ENCODE measurements at places on chromosomes 7 and 10.

DNA sequence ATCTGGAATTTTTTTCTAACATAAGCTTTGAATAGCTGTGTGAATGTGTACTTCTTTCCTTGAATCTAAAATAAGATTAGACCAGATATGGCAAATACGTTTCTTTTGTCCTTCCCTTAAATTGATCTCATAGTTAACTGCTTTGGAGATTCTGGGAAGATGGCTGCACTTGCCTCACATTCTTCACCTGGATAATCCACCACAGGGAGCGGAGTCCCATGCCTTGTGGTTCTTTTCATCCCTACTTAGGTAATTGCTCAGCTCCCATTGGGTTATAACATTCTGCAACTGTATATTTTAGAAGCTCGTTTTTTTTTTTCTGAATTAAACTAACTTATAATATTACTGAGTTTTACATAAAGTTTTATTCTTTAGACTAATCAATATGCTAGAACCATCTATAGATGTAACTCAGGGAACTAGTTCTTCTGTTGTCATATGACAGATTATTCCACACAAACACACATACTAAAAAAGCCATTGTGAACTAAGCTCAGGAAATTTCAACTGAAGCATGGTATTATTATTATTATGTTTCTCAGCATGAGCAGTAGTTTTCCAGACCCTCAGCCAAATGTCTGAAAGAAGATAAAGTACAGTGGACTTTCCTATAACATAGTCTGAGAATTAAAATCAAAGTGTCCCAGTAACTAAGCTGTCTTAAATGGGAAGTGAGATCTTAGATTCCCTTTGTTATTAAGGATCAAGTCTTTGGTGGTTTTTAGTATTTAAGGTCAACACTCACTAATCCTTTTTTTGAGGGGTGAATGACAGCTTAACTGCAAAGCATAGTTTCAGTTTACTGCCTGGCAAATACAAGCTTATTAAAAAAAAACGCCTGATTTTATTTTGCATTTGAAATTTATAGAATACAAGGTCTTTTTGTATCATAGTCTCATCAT is 182.3 kb downstream of the PPP1R9A start:
- no peak for DNase-seq

DNA sequence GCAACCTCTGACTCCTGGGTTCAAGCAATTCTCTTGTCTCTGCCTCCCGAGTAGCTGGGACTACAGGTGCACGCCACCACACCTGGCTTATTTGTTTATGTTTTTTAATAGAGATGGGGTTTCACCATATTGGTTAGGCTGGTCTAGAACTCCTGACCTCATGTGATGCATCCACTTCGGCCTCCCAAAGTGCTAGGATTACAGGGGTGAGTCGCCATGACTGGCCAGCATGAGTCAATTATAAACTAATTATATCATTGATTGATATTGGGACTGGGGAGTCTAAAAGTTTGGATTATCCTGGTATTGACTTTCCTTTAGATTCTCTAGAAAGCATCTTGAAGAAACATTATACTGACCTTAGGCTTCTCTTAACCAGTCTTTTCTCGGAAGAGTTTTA is 73.9 kb upstream of the CCNY start:
- no peak for DNase-seq

DNA sequence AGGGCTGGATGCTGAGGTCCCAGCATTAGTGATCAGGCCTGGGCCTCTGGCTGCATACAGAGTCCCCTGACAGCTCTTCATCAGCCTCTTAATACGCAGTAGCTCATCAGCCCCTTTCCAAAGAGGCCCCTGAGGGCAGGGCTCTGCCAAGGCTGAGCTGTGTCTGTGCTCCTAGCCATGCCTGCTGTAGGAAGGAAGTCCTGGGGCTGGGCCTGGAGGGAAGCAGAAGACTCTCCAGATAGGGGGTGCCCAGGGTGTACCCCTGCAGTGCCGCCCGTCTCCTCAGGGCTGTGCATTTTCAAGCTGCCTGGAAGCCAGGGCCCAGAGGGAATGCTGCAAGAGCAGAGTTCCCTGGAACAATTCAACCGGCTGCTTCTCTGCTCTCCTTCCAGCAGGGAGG is 7.3 kb upstream of the RET start:
- peak; percentile 63 for DNase-seq

DNA sequence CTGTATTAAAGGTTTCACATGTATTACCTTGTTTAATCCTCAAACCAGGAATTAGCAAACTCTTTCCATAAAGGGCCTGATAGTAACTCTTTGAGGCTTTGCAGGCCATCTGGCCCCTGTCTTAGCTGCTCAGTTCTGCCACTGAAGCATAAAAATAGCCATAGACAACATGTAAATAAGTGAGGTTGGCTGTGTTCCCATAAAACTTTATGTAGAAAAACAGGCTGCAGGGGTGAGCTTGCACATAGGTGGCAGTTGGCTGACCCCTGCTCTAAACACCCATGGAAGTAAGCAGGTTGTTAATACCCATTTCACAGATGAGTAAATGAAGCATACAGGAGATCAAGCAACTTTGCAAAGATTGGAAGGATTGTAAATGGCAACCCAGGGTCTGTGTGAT is 1279.2 kb upstream of the AUTS2 start:
- no peak for DNase-seq

- no peak for DNase-seq
Observed at GRCh38 chr10:77226452-77226851, 411.2 kb downstream of the KCNMA1 start.

DNA sequence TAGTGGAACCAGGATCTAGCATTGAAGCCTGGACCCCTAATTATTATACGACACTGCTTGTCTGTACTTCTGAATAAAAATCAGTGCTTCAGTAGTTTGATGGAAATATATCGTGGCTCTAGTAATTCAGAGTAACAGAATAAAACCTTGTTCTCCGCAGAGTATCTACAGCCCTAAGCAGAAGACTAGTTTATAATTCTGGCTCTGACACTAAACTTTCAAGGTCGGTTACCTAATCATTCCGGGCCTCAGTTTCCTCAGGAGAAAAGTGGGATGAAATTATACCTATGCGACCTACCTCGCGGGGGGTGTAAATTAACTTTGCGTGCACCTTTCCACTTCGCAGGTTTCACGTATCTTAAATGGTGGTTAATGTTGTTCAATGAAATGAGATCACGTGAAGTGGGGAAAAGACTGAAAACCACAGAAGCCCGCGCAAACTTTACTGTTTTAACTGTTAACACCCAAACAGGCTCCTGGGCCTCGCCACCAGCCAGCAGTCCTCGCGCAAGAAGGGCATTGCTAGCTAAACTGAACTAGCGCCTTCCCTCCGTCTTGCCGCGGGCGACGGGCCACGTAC is 615 bp downstream of the THAP5 start:
- DNase-seq = no peak

- DNase-seq = no peak
Observed at GRCh38 chr7:38232502-38233366, 40.7 kb downstream of the TARP start.

DNA sequence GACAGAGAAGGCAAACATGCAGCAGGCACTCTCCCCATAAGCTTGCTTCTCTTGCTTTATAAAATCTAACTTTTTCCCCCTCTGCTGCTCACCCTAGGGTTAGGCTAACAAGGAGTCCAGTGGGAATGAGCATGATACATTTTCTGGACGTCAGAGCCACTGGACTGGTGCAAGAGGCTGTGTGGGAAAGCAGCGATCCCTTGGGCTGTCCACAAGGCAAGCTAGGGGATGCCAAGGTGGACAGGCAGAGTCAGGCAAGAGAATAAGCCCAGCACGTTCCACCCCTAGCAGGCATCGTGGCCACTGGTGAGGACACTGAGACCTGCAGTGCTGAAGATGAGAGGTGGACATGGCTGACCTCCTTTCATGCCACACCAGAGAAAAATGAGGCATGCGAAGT is 290.9 kb upstream of the ZMIZ1 start:
- no peak for DNase-seq

DNA sequence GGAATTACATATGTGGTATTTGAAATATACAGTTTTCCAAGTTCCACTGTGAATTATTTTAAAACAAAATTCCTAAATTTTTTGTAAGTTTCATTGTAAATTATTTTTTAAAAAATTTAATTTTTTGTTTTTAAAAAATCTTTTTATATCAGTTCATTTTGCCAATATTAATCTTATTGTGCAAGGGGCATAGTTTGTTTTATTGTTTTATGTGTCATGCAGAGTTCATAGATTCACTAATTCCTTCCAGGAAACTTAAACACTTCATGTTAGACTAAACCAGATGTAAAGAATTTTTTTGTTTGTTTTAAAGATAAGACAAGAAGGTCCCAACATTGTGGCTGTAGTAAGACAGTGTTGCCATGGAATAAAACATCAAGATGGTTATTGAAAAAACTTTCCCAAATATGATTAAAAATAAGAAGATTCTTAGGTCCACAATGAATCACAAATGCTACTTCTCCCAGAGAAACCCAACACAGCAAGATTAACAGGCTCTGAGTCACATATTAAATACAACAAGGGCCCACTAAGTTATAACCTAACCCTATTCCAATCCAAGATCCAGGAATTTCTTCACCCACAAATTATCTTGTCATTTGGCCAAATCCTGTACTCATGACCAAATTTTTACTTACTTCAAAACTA is 464.7 kb upstream of the IGFBP3 start:
- DNase-seq = no peak

GRCh38 chr7:64686493-64687184 is 20.7 kb downstream of the ZNF107 start:
- DNase-seq = no peak

- DNase-seq = no peak
Observed at GRCh38 chr7:131284702-131285419, 42.8 kb upstream of the MKLN1 start.

- no peak for DNase-seq
Observed at GRCh38 chr10:12981570-12981969, 19.9 kb downstream of the CCDC3 start.

- DNase-seq = no peak
Observed at GRCh38 chr7:27046854-27047549, 48.8 kb downstream of the HOXA1 start.

DNA sequence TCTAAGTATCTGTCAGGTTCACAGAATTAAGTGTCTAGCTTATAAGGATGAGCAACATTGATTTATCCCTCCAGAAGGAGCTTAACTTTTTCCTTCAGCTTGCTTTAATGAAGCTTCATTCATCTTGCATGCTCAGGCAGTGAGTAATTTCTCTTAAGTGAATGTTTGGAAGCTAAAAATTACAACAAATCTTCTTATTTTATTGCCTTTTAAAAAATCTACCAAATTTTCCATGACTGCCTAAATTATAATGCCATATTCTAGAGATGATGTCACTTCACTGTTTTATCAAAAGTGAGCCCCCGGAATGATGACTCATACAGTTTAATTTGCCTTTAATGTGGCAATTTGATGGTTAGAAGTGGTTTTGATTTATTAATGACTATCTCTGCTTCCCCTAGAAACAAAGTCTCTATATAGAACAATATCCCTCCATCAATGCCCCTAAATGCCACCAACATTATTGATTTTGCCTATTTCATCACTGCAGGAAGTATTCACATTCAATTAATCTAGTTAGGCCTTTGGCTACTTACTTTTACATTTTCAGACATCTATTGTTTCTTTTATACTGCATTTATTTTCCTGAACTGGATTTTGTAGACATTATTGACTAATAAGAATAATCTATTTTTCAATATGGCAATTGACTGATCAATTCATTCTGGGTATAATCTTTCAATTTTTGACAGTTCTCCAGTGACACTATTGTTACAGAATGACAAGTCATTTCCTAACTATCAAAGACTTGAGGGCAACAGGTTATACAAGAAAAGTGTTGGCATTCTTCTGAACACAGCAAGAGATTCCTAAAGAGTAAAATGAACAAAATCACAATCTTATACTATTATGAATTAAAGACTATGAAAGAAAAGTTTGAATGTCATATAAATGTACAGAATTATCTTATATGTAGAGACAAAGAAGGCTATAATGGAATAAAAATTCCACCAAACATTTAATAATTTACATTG is 139.3 kb upstream of the ODAD2 start:
- no peak for DNase-seq

DNA sequence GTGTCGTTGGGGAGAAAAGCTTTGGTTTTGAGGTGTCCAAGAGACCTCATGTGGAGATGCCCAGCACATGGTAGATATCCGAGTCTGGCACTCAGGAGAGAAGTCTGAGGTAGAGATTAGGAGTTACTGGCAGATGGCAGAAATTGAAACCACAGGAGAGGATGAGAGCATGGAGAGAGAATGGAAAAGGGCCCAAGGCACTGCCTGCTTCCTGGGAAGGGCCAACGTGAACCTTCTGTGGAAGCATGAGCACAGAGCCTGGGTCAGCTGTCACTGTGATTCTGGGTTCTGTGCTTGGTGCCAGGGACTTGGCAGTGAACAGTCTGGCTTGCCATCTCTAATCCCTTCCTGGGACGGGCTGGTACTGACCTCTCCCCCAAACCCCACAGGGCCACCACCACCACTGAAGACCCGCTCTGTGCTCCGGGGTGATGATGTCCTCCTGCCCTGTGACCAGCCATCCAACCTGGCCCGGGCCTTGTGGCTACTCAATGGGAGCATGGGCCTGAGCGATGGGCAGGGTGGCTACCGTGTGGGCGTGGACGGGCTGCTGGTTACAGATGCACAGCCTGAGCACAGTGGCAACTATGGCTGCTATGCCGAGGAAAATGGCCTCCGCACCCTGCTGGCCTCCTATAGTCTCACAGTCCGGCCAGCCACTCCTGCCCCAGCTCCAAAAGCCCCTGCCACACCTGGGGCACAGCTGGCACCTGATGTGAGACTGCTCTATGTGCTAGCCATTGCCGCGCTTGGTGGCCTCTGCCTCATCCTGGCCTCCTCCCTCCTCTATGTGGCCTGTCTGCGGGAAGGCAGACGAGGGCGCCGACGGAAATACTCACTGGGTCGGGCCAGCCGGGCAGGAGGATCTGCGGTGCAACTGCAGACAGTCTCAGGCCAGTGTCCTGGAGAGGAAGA is 4.1 kb downstream of the MRPL43 start:
- no peak for DNase-seq

DNA sequence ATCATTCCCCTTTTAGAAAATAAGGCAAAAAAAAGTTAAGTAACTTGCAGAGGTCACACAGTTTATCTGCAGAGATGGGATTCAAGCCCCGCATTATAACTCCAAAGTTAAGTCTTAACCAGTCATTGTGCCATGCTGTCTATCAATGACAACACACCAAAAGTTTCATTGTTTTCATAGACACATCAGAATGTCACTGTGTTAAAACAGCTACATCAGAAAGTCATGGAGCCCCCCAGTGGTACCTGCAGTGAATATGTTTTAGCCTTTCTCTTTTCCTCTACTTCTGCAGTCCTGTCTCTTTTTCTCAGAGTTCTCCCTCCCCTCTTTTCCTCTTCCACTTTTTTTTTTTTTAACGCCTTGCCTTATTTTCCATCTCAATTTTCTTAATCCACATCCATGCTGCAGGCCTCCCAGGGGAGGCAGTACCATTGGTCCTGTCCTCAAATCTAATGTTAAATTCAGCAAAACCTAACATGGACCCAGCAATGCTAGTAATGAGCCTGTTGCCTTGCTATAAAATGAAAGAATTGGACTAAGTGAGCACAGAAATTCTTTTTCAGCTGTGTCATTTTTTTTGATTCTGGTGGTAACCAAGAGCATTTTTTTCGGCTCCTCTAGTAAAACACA is 3.8 kb upstream of the NRCAM start:
- peak; percentile 66 for DNase-seq

DNA sequence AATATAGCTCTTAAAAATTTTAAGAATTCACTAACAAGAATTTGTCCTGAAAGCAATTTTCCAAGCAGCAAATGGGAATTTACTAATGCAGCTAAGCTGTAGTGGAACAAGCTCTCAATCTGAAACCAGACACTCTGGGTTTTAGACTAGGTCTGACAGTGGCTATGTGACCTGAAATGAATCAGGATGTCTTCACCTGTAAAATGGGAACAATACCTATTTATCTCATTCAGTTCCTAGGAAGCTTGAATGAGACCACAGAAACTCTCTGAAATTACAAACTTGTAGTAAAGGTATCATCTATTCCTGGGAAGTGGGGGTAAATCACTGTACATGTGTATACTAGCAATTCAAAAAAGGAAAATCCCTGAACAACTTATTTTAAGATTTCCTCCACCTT is 1.2 kb downstream of the DNAJC2 start:
- DNase-seq = no peak

Measured in SK-N-SH (cell line).